ENCODE measurements at places on chromosomes 12 and 14.

GRCh38 chr14:22837114-22837749, 847 bp downstream of the MMP14 start:
- peak; percentile 69 for DNase-seq

- no peak for DNase-seq
Observed at GRCh38 chr12:109009766-109010165, 11.1 kb downstream of the SVOP start.

DNA sequence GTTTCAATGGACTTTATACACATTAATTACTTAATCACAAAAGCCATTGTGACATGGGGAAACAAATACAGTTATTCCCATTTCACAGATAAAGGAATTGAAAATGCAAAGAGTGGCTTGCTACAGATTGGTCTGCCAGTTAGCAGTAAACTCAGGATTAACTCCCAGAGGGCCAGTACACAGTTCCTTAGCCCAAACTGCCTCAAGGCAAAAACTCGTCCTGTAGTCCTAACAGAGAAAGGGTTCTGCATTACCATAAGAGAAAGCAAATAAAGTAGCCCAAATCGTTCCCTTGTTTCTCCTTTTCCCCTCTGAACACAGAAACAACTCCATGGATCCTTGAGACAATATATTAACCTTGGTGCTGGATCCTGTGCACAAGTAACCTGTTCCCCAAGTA, 274.4 kb downstream of the LRIG3 start:
- no peak for DNase-seq

DNA sequence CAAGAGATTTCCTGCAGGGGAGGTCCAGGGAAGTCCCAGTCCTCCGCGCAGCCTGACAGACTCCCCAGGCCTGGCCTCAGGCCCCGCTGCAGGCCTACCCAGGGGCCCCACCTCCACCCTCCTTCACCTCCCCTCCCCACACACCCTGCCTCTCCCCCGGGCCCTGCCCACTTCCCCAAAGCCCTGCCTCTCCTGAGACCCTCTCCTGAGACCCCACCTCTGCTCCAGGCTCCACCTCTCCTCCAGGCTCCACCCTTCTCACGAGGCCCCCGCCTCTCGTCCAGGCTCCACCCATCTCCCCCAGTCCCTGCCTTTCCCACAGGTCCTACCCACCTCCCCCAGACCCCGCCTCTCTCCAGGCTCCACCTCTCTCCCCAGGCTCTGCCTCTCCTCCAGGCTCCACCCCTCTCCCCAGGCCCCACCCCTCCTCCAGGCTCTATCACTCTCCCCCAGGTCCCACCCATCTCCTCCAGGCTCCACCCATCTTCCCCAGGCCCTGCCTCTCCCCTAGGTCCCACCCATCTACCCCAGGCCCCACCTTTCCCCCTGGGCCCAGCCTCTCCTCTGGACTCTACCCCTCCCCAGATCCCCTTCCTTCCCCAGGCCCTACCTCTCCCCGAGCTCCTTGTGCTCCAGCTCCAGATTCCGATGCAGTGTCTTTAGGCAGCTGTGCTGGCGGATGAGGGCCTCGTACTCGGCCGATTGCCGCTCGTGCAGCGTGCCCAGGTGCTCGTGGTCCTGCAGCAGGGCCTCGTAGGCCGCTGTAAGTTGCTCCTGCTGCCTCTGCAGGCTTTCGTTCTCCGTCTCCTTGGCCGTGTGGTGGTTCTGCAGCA, 58.8 kb upstream of the GPR68 start:
- peak; percentile 74 for DNase-seq

GRCh38 chr14:54325766-54326165, 71.0 kb upstream of the CDKN3 start:
- no peak for DNase-seq

DNA sequence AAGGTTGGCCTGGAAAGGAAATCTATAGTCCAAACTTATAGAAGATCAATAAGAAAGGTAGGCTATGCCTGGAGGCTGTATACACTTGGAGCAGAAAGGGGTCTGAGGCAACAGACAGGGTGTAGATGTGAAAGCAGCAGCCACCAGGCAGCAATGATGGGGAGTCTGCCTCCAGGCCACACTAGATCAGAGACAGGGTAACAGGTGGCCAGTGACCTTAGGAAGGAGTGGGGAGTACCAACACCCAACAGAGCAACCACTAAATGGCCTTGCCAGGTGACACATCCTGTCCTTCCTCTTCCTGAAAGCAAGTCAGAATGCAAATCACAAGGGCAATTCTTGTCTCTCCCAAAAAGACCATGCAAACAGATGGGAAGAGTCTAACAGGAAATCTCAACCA, 46.4 kb upstream of the NID2 start:
- no peak for DNase-seq

DNA sequence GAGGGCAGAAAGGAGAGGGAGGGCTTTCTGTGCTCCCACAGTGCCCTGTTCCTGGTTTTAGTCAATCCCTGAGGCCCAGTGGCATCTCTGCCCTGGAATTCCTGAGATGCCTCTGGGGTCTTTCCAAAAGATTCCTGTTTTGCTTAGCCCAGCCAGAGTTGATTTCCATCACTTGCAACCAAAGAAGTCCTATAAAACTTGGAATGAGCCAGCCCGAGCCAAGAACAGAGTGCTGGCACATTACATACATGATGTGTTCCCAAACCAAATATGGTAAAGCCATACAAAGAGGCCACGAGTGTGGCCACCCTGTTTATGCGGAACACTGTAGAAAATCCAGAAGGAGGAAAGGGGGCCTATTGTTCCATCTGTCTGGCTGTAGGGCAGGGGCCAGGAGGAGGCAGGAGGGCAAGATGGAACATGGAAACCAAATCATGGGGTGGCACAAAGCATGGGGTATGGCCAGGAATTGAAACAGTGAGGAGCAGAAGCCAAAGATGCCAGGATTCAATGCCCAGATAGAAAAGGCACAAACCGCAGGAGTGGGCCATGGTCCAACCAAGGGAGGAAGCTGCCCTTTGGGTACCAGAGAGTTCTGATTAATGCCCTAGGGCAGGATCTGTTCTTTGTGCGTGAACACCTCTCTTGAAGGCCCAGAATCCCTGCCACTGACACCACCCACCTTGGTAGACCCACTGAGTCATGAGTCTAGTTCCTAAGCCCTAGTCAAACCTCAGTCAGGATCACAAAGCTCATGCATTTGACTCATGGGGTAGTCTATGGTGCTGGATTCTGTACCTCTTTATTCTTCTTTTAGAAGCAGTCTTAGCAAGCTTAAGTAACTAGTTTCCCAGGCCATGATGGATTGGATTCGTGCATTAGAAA, 75.2 kb downstream of the LRRC74A start:
- no peak for DNase-seq

GRCh38 chr12:51672334-51672733, 81.3 kb downstream of the SCN8A start:
- no peak for DNase-seq

- DNase-seq: no peak
Observed at GRCh38 chr14:53983112-53983511, 26.5 kb upstream of the BMP4 start.

DNA sequence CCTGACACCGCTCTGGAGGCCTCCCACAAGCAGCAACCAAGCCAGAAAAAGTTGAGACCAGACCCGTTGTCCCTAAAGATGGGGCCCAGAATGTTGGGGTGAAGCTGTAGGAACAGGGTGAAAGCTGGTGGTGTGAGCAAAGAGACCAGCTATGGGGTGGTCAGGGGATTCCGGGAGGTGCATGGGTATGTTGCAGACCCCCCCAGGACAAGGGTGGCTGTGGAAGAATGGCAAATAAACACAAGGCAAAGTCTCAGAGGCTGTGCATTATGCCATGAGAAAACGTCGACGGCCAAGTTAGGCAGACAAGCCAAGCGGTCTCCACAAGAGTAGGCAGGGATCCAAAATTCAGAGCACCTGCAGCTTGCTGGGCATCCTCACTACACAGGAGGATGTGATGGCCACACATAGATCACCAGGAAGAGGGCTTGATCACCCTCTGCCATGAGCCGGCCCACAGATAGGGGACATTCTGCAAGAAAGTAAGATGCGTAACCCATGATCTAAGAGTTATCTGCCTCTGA, 58.8 kb upstream of the KCNA1 start:
- no peak for DNase-seq

DNA sequence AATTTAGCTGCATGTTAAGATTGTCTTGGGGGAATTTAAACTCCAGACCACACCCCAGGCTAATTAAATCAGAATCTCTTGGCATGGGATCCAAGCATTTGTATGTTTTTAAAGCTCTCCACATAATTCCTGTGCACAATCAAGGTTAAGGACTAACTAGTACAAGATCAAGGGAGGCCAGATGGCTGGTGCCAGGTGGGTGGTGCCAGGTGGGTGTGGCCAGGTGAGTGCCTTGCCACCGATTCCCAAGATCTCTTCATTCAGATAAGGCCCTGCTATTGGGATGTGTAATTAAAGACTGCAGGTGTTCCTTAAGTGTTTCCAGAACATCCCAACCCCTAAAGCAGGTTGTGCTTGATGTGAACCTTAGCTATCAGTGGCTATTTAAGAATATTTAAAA, 75.1 kb downstream of the NRXN3 start:
- no peak for DNase-seq

DNA sequence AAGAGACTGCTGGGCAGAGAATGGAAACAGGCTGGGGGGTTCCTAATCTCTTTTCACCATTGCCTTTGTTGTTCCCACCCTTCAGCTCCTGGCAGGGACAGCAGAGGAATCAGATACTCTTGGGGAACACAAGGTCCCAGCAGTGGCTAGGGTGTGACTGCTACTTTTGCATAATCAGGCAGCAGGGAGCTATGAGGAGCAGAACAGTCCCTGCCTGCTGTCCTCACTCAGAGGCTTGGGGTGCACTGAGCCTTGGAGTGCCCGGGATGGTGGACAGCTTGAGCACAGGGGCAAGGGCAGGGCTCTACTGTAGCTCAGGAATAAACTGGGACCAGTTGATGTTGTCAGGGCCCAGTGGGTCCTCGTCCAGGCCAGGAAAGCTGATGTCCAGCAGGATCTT, 1.5 kb upstream of the TEX52 start:
- no peak for DNase-seq

DNA sequence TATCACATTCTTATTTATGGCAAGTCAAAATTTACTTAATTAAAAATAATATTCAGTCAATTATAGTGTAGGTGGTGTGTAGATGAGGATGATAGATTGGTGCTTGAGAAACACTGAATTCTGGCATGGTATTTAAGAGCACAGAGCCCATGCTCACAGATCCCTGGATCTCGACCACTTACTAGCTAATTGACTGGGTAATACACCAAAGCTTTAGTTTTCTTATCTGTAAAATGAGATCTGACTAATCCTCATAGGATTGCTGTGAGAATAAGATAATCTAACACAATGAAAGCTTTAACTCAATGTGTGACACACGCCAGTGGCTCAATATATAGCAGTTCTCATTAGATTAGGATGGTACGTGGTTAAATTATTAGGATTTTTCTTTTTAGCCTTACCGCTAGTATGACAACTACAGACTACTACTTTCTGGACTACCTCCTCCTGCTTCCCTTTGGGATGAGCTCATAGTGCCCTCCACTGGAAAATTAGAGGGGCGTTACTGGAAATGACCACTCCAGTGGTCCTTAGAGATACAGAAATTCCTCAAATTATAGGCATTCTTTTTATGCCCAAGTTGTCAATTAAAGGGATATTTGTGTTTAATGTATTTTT, 482.8 kb upstream of the TBX3 start:
- DNase-seq: no peak

DNA sequence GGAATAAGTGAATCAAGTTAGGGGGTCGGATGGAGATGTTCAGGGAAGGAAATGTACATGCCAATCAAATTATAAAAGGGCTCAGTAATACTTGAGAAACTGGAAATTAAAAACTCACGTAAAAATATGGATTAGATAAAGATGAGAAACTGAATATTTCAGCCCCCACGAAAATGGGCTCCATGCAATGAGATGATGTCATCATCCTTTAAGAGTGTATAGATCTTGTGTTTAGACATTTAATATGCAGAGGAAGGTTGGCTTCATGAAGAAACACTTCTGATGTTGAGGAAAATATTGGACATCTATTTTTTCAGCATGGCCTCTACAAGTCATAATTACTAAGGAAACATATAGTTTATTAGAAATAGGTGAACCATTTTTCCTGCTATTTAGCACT, 9.5 kb downstream of the TBC1D30 start:
- DNase-seq: no peak

DNA sequence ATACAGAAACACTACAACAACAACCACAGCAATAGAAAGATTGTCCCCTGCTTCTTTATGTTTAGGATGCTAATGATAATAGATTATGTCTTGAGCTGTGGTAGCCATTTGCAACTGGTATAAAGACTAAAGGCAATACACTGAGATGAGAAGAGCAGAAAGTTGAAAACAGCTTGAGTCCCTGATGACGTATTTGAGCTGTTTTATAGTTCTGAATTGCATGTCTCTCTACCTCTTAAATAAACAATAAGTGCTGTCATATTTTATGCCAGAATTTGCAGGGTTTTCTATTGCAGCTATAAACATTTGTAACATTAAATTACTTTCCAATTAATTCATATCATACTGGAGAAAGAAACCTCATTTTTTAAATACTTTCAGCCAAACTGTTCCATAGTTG, 1242.0 kb downstream of the LRFN5 start:
- DNase-seq: no peak

All from activated CD8-positive, alpha-beta memory T cell treated with anti-CD3 and anti-CD28 coated beads for 24 hours (primary cell).